ENCODE measurements at places on chromosomes 2 and 18. TPM values are rescaled to one million over a fixed set of nuclear protein-coding genes. Genes with fewer than 3 reads are reported as not detected.

DNA sequence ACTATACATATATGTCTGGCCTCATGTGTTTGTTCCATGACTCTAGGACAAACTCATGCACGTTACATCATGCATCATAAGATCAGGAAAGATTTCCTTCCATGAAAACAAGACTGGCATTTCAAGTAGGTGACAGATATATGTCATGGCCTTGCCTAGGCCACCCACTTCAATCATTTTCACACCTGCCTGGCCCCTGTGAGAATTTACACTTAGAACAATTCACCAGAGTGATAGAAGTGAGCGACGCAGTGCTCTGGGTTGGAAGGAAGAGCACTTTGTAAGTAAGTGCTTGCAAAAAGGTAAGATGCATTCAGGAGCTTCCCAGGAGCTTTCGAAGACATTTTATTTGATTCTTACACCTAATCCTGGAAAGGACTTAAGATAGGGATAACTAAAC, 39.5 kb downstream of the TMEM163 start:
- no peak for DNase-seq

- no peak for DNase-seq
These were observed 2.2 kb downstream of the INO80D start for GRCh38 chr2:206083602-206084438.

- DNase-seq: no peak
These were observed 520.1 kb downstream of the ARHGAP15 start for GRCh38 chr2:143649226-143649740.

GRCh38 chr2:155372969-155373368, 674.5 kb downstream of the KCNJ3 start:
- no peak for DNase-seq

GRCh38 chr2:4662161-4662779, 958.9 kb downstream of the DCDC2C start:
- no peak for DNase-seq

GRCh38 chr18:28541276-28541930, 364.5 kb upstream of the CDH2 start:
- peak; percentile 17 for DNase-seq

GRCh38 chr2:44582363-44583008, 220.7 kb downstream of the CAMKMT start:
- DNase-seq: no peak

DNA sequence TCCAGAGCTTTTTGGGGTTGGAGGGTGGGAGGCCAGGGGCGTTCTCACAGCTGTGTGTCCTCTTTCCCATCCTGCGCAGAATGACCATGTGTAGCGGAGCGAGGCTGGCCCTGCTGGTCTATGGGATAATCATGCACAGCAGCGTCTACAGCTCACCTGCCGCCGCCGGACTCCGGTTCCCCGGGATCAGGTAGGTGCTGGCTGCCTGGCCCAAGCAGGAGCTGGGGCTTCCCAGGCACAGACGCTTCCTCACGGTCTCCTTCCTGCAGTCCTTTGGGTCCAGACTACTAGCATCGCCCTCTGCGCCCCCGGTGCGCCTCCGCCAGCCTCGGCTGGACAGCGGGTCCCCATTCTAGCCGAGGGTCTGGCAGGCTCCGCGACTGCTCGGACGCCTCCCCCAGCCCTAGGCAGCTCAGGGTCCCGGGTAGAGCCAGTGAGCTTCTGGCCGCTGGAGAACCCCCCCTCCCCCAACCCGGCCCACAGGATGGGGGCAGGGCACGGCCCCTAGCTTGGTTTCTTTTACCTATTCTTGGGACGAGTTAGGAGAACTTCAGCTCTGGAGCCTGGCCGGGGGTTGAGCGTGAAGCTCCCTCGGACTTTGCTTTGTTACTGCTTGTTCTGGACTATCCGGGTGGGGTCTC, 756 bp downstream of the ADCYAP1 start:
- DNase-seq: no peak

DNA sequence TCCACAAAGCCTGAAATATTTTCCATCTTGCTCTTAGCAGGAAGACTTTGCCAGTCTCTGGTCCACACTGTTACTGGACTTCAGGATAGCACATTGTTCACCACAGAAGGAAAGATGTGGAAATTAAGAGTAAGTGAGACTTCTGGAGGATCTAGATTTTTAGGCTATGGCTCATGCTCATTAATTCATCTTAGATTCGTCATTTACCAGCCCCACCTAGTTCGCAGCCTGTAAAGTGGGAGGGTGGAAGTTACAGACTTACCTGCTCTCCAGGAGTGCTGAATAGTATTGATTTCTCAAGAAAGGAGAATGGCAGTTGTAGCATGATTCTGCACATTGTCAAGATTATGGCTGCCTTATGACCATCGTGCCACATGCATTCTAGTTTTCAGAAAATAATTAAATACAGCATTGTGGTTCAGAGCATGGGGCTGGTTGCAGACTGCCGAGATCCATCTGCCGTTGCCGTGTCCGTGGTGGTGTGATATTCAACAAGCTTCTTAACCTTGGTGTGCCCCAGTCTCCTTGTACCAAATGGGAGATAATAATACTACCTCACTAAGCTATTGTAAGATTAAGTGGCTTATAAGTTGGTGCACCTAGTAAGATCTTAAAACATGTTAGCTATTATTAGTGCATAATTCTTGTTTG, 56.8 kb downstream of the RNF144A start:
- no peak for DNase-seq

DNA sequence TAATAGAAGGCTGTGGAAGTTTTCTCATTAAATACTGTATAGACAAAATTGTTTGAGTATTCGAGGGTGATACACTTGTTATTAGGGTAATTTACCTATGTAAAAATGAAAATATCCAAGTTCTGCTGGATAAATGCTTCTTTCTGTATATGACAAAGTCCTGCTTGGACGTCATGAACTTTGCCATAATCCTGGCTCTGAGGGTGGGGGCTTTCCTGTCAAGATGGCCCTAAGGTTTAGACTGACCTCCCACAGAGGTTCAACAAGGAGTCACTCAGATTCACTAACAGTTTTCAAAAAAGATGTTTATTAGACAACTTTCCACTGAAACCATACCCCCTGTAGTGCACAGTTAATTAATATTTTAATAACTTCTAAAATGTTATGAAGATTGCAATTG, 52.5 kb upstream of the NABP1 start:
- no peak for DNase-seq

DNA sequence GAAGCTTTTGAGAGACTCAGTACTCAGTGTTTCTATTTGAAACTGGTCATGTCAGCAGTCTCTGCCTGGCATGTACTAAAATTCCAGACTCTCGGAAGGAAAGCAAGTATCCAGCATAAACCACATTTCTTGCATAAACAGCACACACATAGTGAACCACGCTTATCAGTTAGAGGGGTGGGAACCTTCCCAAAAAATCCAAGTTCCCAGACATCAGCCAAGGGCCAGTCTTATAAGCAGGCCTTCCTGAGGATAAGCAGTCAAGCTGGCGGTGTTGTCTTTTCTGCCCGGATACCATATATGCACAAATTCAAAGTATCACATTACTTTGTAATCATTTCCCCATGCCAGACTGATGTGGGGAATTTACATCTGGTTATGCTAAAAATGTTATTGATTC, 73.6 kb downstream of the ST6GAL2 start:
- DNase-seq: no peak

GRCh38 chr2:43210467-43211303, 15.7 kb downstream of the ZFP36L2 start:
- DNase-seq: no peak

DNA sequence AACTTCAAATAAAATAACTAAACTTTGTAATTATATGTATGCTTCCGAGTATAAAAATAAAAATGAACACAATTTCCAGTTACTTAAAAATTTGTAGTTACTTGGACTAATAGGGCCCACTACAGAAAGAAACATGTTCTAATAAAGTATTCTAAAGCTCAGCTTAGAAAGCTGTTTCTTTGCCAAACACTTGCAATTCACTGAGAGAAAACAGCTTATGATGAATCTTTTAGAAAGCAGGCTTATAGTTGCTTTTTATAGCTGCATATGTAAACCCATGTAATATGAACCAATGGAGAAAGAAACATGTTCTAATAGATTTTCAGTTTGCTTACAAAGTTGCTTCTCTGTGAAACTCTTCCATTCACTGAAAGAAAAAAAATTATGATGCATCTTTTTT, 766.0 kb downstream of the LRP1B start:
- DNase-seq: no peak

M1AP gene
- 0.66 TPM for total RNA-seq

CDH19 gene
- 0.64 TPM for total RNA-seq

COLEC12 gene
- total RNA-seq: 57.3 TPM
